SK-N-DZ (cell line): ENCODE measurements at places on chromosomes 12 and 14.

- no peak for DNase-seq
Observed at GRCh38 chr12:16449459-16449858, 102.0 kb downstream of the MGST1 start.

DNA sequence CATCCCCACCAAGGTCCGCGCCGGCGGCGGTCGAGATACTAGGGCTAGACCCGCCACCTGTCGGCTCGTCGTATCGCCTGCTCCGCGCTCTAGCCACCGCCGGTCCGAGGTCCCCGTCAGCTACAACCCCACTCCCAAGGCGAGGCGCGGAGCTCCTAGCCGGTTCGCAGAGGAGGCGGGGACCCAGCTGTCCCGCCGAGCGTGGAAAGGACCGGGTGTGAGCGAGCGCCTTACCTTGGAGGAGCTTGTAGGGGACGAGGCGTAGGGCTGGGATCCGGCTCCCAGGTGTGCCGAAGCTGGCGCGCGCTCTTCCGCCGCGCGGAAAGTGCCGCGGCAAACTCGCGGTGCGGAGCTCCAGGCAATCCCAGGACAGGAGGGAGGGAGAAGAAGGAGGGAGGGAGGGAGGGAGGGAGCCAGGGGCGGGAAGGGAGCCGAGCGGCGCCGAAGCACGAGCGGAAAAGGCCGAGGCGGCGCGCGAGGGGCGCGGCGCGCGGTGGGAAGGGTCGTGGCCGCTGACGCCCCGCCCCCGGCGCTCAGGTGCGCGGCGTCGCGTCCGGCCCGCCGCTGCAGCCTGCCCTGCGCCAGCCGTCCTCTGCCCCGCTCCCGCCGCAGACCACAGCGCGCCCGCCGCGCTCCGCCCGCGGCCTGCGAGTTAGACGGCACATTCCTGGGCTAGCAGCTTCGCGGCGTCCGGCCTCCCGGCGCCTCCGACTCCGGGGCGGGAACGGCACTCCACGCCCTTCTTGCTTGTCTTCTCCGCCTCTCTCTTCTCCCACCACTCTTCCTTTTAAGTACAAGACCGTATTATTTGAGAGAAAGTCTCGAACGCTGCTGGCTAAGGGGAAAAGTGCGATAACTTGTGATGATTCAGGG lies at the start of gene PAWR:
TSS of gene PAWR (minus strand) at position 327 of the 873 bp plus-strand sequence. CDS start 720 bp downstream, outside the sequence.
- DNase-seq = peak; percentile 87

GRCh38 chr12:55736780-55737580 lies 5.9 kb upstream of the GDF11 start:
- DNase-seq = peak; percentile 85

- DNase-seq = no peak
Observed at GRCh38 chr14:98897605-98898309, 374.2 kb downstream of the BCL11B start.

GRCh38 chr12:13094367-13094766 lies 9.1 kb downstream of the GSG1 start:
- DNase-seq = no peak

GRCh38 chr12:100138048-100138802 lies 4.4 kb downstream of the BLTP3B start:
- peak; percentile 23 for DNase-seq

DNA sequence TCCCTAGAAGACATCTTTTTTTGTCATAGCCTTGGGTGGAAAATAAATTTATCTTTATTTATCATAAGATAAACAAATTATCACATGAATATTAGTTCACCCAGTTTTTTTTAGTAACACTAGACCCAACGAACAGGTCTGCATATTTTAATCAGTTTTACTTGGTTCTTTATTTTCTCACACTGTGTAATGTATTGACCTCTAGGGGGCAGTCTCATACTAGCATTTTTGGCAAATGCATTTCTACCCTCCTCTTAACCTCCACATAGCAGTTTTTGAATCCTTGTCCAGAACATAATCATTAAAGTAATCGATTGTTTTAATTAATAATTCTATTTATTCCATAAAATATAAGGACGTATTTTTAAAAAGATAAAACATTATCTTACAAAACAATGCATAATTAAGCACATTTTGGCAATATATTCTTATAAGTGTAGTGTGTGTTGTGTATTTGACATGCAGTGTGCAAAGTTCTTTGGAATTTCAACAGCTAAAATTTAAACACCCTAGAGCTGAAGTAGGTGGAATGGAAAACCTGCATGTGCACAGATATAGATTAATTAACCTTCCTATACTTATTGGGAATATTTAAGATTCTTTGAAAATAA lies 31.6 kb upstream of the PTPRQ start:
- peak; percentile 62 for DNase-seq

DNA sequence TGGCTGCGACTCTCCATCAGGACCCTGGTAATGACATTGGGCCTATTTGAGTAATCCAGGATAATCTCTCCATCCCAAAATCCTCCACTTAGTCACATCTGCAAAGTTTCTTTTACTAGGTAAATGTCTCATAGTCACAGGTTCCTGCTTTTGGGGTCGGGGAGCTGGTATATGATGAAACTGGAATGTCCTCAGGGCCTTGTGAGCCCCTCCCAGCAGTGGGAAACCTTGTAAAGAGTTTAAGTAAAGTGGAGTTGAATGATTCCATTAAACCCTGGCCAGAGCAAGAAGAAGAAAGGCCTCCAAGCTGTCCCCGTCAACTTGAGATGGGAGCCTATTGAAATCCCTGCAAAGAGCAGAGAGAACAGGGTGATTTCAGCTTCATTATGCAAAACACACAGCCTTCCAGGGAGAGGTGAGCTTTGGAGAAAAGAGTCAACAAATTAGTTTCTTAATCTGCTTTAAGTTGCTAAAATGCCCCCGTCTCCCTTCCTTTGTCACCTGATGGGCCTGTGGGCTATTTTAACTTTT lies 12.6 kb downstream of the WSCD2 start:
- no peak for DNase-seq

- no peak for DNase-seq
Observed at GRCh38 chr14:98189511-98189910, 1082.5 kb downstream of the BCL11B start.

- DNase-seq = no peak
Observed at GRCh38 chr14:56858422-56858821, 48.1 kb upstream of the OTX2 start.

DNA sequence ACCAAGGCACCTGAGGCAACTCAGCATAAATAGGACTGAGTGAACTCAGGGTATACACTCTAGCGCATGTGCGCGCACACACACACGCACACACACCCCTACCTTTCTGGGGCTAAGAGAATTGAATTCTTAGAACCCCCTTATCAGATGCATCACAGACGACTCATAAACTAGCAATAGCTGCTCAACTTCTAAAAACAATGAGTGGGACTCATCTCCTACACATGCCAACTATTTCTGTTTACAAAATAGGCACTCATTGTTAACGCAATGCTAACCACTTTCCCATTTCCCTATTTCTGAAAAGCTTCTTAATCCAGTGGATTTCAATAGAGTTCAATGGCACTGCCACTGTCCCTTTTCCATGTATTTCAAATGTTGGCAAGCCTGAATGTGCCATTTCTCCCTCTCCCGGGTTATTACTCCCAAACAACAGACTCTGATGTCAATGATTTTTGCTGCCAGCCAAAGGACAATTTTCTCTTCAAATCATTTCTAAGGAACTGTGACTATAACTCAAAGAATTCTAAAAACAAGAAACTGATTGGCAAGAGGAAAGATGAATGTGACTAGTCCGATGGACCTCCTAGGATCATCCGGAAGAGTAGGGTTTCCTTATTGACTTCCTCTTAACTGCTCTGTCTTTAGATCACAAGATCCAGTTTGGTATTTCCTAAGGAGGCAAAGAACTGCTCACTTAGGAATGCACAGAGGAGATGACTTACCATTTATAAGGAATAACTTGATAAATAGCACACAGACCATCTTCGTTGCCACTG lies 48.8 kb downstream of the SLC38A1 start:
- DNase-seq = no peak

DNA sequence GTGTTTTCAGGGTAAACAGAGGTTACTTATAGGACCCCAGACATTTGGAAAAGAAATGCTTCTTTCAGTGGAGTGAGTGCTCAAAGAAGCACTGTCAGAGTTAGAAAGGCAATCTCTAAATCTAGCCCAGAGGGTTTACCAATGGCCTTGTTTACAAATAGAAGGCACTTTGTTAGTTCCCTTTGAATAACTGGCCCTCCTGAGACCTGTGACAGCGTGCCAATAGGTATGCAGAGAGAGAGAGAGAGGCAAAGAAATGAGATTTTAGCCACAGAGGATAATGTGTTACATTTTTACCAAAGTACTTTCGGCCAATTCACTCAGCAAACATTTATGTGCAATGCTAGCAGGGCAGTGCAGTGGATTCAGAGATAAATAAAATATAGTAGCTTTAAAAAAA lies 41.9 kb downstream of the TPH2 start:
- DNase-seq = no peak

GRCh38 chr12:117412465-117413188 lies 51.2 kb upstream of the NOS1 start:
- no peak for DNase-seq

GRCh38 chr12:107702106-107702505 lies 16.5 kb downstream of the PWP1 start:
- DNase-seq = no peak

DNA sequence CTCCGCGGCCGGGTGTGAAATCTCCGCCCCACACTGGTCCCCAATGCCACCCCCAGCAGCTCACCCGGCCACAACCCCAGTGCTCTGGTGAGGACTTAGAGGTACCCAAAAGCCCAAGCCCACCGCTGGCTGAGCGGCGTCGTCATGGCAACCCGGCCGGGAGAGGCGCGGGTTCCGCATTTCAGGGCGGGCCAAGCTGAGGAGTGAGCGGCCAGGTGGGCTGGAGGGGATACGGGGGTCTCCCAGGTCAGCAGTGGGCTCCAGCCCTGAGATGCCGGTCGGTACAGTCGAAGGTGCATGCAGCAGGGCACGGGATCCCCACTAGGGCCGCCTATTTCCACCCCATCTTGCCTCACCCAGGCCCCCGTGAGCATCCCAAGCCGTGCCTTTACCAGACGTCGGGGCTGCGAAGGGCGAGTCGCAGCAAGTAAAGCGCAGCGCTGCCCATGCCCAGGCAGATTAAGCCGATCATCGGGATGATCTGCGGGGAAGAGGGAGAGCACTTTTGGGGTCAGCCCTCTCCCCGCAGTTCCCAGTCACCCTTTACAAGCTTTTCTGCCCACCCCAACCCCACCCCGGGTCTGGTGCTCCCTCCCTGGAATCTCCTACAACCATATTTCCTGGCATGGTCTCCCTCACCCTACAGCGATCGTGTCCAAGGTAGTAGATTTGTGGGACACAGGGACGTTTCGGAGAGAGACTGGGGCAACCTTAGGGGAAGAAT lies 6.9 kb downstream of the SHMT2 start:
- DNase-seq = no peak

- DNase-seq = no peak
Observed at GRCh38 chr14:42626986-42627385, 1020.3 kb downstream of the LRFN5 start.

- no peak for DNase-seq
Observed at GRCh38 chr12:54611715-54612149, 23.0 kb downstream of the LACRT start.

DNA sequence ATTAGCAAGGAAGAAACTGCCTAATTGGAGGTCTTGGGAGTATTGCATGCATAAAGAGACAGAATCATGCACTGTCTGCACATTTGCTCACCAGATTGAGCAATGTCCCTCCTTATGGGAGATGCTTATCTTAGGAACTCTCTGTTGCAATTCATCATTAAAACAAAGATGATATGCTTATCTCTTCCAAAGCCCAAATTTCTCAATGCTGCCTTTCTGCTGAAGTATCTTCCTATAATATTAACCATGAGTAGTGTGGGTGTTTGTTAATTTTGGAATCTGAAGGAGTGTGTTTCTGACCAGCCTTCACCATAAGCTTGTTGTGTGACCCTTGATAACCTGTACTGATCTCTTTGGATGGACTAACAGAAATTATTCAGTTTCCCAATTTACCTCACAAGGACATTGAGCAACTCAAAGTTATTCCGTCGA lies 1257.6 kb upstream of the FLRT2 start:
- peak; percentile 9 for DNase-seq

GRCh38 chr12:1873531-1874510 lies 44.6 kb downstream of the CACNA2D4 start:
- no peak for DNase-seq

DNA sequence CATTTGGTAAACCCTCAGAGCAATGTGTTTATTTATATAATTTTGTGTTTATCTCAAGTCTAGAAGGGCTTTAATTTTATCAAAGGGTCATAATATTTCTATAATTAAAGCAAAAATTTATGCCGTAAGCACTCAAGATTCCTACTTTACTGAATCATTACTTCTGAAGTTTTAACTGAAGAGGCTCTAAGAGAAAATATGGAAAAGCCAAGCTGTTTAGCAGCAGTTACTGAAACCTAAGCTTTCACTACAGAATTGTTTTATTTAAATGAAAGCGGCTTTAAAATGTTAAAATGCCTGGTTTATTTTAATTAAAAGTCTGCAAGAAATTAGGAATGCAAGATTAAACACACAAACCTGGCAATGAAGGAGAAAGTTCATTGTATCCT lies 73.9 kb upstream of the BBS10 start:
- no peak for DNase-seq

DNA sequence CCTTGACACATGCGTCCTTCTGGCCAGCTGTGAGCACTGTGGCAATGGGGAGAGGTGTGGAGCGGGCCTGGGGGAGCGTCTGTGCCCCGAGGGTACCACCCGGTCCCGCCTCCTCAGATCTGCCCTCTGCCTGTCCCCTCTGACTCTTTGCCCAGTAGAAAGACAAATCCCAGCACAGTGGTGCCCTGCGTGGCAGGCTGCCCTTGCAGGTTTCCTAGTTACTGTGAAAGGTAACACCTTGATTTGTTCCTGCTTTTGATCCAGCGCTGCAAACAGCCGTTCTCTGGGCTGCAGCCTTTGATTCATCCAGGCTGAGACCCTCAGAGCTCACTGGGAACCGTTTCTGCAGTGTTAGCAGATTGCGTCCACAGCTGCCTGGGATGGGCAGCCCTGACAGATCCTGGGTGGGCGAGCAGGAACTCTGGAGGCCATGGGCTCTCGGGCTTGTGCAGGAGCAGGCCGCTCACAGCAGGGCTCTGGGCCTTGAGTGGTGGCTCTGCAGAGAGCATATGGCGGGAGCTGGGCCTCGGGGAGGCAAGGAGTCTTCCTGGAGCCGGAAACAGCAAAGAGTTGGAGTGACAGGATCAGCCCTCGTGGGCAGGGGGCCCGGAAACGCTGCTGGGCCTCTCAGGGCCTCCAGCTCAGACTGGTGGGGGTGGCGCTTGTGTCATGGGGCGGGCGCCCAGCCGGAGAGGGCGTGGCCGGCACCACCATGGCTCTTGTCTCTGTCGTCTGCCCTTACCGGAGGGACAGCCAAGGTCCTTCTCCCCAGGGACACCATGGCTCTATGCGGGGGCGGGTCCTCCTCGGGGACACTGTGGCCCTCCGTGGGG lies 16.6 kb downstream of the FBRSL1 start:
- peak; percentile 74 for DNase-seq

- peak; percentile 64 for DNase-seq
Observed at GRCh38 chr12:4356041-4356327, 23.5 kb downstream of the FGF23 start.

- no peak for DNase-seq
Observed at GRCh38 chr12:104376650-104377513, 73.3 kb downstream of the EID3 start.
